CD4-positive, alpha-beta T cell treated with Interleukin-10 for 1 hour (primary cell): ENCODE measurements at places on chromosomes 2 and 18.

DNA sequence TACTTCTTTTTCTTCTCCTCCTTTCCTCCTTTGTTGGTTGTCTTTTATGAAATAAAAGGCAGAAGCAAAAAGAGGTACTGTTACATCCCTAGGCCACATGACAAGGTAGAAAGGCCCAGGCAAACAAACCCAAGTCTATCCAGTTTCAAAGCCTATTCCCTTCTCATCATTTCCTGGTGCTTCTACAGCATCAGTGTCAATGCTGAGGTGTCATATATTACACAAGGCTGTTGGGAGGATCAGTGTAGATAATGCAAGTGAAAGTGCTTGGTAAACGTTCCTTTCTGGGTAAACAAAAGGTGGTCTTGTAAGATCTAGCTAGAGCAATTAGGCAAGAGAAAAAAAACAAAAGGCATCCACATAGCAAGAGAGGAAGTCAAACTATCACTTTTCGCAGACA, 64.9 kb downstream of the EVA1A start:
- DNase-seq: no peak

GRCh38 chr2:86201671-86202335, 2.5 kb downstream of the MRPL35 start:
- no peak for DNase-seq

DNA sequence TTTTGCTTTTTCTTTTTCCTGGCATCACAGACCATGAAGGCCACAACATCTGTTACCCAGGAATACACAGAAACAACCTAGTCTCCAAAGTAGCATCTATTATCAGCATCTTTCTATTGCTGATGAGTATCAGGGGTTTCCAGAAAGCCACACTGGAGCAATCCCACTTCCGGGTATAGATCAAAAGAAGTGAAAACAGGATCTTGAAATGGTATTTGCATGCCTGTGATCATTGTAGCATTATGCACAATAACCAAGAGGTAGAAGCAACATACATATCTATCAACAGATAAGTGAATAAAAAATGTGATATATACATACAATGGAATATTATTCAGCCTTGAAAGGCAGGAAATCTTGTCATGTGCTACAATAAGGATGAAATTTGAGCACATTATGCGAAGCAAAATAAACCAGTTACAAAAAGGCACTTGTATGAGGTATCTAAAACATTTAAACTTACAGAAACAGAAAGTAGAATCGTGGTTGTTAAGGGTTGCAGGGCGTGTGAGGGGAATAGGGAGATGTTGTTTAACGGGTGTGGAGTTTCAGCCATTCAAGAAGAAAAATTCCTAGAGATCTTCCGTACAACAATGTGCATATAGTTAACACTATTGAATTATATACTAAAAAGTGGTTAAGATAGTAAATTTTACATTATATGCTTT, 115.1 kb downstream of the KCNE4 start:
- DNase-seq: no peak

DNA sequence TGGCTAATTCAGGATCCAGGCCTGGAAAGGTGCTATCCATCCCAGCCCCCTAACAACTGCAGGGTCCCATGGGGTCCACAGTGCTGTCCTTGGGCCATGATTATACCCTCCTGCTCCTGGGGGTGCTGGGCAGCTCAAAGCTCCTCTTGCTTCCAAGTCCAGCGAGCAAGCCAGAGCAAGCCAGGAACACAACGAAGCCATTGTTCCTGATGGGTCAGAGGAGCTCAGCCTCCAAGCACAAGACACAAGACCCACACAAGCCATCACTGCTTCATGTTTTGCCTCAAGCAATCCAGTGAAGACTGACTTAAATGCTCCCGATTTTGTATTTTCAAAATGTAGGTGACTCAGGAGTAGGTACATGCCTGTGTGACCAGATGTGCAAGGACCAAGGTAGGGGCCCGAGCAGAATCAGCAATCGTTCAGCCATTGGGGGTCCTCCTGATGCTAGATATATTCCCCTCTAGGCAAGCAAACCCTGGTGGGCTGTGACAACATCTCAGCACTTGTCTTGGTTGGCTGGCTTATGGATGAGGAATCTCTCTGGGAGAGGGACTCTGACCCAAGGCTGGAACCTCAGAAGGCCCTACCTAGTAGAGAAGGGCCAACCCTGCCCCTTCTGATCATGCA, 90.8 kb downstream of the EPAS1 start:
- no peak for DNase-seq

- no peak for DNase-seq
These were observed 30.7 kb downstream of the KCNIP3 start for GRCh38 chr2:95327861-95328260.

GRCh38 chr2:236974752-236975151, 110.9 kb upstream of the COPS8 start:
- DNase-seq: no peak

DNA sequence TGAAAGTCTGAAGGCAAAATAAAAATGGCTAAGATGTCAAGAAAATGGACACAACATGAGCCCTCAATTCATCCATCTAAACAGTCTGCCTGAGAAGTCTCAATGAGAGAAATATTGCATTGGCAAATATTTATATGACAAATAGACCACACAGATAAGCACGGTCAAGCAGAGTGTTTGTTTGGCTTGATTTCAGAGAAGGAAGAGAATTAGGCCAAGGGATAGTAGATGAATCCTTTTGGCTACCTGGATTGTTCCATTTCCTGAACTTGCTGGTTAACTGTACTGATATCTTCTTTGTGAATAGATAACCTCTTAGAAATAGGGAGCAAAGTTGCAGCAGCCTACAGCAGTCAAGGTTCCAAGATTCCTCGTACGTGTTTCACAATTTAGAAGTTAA, 129.6 kb downstream of the RBMS1 start:
- DNase-seq: no peak

DNA sequence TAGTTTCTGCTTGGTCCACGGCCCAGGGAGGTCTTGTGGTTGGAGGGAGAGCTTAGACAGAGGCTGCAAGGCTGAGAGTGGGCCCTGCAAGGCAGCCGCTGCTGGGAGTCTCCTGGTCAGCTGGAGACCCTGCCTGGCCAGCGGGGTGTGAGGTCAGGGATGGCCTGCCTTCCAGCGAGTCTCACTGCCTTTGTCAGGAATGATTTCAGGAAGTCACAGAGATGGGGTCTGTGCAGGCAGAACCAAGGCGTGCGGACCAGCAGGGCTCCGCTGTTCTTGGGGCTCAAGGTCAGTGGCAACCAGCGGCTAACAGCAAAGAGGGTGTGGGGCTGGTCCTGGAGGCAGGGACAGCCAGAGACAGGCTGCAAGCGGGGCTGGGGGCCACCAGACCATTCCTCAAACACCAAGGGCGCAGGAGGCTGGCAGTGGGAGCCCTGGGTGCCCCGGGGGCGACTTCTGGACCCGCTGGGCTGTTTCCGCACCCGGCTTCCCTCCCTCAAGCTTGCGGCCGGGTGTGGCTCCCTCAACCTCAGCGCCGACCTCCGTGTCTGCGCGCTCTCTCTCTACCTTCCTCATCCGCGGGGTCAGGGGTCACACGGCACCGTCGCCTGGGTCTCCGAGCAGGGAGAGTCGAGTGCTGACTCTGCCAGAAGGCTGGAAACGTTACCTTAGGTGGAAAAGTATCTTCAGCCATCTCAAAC, 124.5 kb upstream of the CTDP1 start:
- no peak for DNase-seq

- DNase-seq: no peak
These were observed 4.5 kb upstream of the GPR55 start for GRCh38 chr2:230929381-230930148.

GRCh38 chr2:174965551-174965950, 39.6 kb downstream of the CHN1 start:
- DNase-seq: no peak

GRCh38 chr2:150373374-150373773, 114.1 kb downstream of the RND3 start:
- no peak for DNase-seq

- DNase-seq: no peak
These were observed 527.6 kb upstream of the ID2 start for GRCh38 chr2:8154270-8154669.

DNA sequence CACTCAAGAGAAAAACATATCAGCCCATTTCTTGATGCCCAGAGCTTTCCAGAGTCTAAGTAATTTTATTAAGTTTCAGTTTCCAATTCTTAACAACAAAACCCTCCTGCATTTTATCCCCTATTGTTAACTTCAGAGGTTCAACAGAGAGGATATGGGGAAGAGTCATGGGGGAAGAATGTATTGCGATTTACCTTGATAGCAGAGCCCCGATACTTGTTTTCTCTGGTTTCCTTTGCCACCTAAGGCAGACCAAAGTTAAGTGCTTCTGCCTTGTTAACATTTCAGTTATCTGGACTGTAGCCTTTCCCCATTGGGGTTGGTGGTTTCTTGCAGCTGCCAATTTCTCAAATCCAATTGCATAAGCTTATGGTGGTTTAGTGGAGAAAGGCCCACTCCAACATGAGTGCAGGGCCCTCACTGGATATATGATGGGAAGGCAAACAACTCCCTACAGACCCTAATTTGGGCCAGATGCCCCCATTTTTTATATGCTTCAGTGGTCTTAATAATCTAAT, 82.0 kb upstream of the ITGB6 start:
- no peak for DNase-seq

DNA sequence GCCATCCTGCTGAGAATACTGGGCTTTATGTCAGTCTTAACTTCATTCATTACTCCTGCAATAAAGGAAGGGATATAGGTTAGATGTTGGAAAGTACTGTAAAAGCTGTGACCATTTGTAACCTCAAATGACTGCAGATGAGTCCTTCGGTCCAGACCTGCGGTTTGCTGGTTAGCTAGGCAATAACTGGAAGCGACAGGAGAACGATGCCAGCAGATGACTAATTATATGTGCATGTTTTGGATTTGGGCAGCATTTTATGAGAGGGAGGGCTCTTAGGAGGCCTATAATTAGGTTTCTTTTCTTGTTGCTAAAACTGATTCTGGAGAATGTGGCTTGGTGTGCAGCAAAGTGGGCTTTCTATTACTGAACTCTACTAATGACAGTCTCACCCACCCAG, 205.6 kb downstream of the TMEM182 start:
- no peak for DNase-seq

- no peak for DNase-seq
These were observed 350.5 kb upstream of the ETAA1 start for GRCh38 chr2:67046591-67046990.

DNA sequence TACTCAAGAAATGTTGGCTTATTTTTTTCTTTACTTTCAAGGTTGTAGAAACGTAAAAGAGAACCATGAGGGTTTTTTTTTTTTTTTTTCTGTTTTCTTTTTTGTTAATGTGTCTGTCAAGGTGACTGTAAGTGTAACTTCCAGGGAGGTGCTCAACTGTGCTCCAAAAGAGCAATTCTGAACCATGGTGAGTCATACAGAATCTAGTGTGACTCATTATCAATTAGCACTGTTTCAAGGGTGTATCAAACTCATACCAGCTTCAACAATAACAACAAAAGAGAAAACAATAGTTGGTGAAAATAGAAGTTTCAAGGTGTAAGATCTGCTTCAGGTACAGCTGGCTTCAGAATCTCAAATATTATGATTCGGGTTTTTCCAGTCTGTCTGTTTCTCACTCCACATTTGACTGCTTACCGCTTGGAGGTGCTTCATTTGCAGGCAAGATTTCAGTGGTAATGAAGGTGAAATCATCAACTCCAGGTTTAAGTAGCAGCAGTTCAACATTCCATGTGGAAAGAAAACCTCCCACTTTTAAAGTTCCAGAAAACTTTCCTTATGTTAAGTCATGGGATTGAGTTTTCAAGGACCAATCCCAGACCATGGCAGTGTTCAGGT, 850.6 kb downstream of the CNTNAP5 start:
- no peak for DNase-seq

- no peak for DNase-seq
These were observed 193.1 kb upstream of the CXCR4 start for GRCh38 chr2:136310797-136311603.

- DNase-seq: peak; percentile 43
These were observed 10.3 kb downstream of the ITGA6 start for GRCh38 chr2:172437419-172438341.

DNA sequence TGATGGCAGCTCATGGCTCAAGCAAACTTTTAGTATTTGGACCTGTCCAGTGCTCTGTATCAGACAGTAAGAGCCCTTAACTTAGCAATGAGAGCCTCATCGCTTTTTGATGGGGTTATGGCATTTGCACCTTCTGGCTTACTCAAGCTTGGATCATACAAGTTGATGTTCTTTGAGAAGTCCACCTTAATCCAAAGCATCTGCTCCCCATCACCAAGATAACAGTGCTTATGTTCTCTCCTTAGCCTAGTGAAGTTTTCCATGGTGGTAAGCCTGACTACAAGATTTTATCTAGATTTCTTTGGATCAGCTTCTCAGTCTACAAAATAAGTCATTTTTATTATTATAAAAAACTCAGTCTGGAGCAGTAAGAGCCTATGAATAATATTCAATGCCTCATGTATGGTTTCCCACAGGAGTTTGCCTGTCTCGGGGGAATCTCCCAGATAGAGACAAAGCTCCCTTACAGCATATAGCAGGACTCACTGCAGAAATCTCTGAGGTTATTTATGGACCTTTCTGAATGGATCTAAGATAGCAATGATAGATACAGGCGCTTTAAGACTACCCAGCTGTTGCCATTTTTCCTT, 472.2 kb upstream of the LINC00305 start:
- no peak for DNase-seq

DNA sequence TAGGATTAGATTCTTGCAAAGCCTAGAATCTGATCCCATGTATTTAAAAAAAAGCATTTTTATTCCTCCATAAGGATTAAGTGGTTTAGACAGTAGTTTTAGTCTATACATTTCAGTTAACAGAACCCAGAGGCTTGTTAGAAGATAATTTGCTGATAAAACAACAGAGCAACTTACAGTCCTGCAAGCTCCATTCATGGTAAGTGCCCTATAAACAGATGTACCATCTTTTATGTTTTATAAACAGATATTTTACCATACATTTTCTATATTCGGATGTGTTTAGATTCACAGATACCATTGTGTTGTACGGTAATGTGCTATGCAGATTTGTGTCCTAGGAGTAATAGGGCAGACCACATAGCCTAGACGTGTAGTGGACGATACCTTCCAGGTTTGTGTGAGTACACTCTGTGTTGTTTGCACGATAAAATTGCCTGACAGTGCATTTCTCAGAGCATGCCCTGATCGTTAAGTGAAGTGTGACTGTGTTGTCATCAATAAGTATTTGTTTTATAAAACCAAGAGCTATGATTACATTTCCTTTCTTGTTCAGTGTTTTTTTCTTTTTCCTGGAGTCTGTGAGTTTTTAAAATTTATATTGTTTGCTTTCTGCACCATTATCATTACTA, 54.2 kb downstream of the CERS6 start:
- no peak for DNase-seq

GRCh38 chr2:80365762-80366161, 61.2 kb upstream of the LRRTM1 start:
- DNase-seq: no peak

DNA sequence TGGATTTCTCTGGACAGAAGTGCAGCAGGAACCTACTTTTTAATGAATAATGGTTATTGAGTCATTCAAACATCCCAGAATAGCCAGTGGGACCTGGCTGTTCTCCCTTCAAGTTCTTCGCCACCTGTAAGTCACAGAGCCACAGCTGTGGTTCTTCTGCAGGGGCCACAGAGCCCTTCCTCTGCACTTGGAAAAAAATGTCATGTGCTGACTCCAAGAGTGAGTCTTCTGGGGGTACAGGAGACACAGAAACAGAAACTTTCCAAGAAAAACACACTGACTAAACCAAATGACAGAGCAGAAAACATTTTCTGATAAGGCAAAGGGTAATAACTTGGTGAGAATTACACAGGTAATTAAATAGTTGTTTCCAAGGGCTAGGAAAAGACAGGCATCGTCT, 68.7 kb upstream of the FN1 start:
- no peak for DNase-seq
